ENCODE measurements at places on chromosomes 4 and X.

DNA sequence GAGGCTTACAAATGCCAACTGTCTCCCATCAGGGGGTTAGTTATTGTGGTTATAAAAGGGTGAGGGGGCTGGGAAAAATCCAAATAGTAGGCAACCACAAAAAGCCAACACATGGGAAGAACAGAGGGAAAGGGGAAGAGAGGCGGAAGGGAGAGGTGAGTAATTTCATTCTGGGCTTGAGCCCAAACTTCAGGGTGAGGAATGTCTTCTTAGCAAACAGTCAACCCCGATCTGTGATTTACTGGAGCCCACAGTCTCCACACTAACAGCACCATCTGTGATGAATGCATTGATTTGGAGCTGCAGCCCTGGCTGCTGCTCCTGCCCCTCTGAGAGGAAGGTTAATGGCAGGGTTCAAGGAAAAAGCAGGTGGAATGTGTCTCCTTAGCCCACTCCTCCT, 162.2 kb upstream of the GPR101 start:
- no peak for DNase-seq

- DNase-seq, result no peak
Measured at GRCh38 chr4:35525192-35525978, 718.9 kb downstream of the ARAP2 start.

DNA sequence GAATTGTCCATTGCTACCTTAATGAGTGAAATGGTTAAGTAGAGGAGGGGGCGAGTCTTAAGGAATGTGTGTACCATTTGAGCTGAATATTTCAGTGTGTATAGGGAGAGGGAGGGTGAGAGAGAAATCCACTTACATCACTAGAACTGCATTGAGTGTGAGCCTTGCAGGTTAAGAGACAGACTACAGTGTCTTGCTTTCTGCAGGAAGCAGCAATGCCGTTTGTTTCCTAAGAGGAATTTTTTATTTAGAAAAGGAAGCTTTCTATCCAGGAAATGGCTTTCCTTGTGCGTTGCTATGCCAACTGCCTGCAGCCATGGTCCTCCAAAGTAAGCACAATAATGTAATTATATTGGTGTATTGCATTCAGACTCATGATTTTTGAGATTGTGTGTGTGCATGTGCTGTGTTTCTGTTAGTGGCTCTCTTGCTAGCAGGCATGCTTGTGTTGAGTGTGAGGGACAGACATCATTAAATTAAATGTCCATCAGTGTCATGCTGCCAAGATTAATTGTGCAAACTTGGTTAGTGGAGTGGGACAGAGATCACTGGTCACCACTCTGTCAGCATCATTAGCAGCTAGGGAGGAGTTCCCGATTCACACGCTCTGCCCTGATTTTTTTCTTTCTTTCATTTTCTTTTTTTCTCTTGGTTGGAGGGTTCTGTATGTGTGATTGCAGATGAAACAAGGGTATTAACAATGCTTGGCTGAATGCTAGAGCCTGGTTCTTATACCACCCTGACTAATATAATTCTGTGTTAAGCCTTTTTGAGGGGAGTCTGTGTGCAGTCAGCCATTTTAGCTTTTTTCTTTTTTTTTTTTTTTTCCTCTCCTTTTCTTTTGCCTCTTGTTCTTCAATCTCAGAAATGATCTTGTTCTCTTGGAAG, 164.3 kb downstream of the RAPGEF2 start:
- DNase-seq, result no peak

DNA sequence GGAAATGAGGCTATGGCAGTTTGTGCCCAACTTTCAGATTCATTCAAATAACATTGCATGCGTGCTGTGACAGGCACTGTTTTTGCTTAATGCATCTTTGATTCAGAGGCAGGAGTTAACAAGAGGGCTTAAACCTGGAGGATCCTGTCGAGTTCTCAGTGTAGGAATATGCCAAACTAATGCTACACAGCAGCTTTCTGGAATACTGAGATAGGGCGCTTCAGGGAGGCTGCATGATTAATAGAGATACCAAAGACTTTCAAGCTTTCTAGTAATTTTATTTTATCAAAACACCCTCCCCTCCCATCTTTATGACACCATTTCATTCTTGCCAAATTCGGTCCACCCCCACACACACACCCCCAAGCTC, 636 bp upstream of the TIMM8A start:
- no peak for DNase-seq

DNA sequence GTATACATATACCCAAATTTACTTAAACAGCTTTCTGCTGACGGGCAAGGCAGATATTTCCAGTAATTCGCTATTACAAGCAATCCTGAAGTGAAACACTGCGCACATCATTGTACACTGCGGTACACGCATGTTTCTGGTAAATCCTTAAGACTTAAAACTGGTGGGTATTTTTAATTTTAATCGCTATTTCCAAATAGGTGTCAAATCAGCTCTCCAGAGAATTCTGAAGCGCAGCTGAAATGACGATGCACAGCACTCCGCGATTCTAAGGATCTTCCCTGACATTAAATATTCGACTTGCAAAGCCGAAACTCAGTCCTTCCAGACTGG, 361 bp downstream of the TMEM128 start:
- no peak for DNase-seq

- no peak for DNase-seq
Measured at GRCh38 chr4:168867128-168867527, 142.9 kb downstream of the CBR4 start.

DNA sequence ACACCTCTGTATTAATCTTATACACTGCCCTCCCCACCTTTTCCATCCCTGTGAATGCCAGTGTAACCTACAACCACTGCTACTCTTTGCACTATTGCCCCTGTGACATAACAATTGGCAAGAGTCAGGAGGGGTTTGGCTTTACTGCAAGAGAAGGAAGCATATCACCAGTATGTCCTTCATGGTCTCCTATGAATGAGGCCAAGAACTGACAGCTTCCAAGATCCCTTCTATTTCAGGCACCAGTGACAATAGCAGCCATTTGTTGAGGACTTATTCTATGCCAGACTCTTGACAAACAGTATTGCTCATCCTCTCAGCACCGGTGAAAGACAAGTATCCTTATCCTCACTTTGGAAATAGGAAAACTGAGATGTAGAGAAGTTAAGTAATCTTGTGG, 363.9 kb downstream of the MID1IP1 start:
- no peak for DNase-seq

DNA sequence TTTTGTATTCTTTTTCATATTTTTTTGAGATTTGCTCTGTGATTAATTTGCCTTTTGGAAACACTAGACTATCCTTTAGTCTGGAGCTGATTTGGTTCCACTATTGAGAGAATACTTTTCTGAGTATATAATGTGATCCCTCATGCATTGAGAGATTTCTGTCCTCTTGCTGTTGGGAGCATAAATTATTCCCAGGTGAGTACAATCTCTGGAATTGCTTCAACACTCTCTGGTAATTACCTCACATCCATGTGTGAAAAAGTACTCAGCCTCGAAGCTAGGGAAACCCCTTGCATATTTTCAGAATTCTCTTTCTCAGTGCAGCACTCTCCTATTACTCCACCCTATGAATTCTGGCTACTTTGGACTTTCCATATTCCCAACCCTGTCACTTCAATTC, 550.0 kb downstream of the RAPGEF2 start:
- DNase-seq, result no peak

- no peak for DNase-seq
Measured at GRCh38 chrX:28108186-28108945, 127.1 kb upstream of the DCAF8L1 start.

GRCh38 chrX:148823986-148824385, 323.6 kb downstream of the AFF2 start:
- DNase-seq, result no peak

- DNase-seq, result no peak
Measured at GRCh38 chr4:146132445-146132844, 43.1 kb upstream of the LSM6 start.

- no peak for DNase-seq
Measured at GRCh38 chr4:141036786-141037185, 96.5 kb downstream of the RNF150 start.

- no peak for DNase-seq
Measured at GRCh38 chrX:34503119-34503518, 154.0 kb downstream of the TMEM47 start.

DNA sequence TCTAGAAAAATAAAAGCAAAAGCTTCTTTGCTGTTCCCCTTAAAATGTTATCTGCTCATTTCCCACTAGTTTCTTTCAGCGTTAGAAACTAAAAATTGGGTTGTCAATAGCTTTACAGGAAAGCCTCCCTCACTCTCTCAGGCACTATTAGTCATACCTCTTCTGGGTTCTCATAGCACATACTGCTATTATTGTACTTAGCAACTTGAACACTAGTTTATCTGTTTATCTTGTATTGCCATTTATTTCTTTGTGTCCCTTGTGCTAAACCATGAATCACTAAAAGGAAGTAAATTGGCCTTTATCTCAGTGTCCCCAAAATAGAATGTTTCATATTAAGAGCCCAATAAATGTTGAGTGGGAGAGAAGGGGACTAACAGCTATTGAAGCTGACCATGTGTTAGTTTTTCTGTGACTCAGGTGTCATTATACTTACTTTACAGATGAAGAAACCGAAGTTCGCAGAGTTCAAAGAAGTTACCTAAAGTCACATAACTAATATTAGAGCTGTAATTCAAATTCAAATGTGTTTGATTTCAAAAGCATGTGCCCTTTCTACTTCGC, 124.8 kb upstream of the CITED1 start:
- no peak for DNase-seq

GRCh38 chr4:129604632-129605255, 508.8 kb downstream of the C4orf33 start:
- no peak for DNase-seq

DNA sequence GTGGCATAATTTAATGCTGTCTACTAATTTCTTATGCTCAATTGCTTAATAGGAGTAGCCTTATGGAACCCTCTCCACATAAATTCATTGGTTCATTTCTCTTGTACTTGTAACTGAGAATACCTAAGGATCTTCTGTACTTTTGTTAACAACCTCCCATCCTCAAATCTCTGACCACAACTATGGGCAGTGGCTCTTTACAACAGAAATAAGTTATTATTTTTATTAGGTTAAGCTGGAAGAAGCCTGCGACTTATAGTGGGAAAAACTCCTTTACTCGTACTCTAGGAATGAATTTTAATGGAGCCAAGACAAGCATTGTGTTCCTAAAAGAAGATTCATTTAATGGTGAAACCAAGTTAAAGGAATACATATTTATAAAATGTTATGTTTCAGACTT, 337.1 kb upstream of the CTSO start:
- no peak for DNase-seq

- no peak for DNase-seq
Measured at GRCh38 chr4:52870225-52870624, 8.1 kb downstream of the RASL11B start.

GRCh38 chrX:134661295-134661694, 3.0 kb upstream of the PLAC1 start:
- no peak for DNase-seq

DNA sequence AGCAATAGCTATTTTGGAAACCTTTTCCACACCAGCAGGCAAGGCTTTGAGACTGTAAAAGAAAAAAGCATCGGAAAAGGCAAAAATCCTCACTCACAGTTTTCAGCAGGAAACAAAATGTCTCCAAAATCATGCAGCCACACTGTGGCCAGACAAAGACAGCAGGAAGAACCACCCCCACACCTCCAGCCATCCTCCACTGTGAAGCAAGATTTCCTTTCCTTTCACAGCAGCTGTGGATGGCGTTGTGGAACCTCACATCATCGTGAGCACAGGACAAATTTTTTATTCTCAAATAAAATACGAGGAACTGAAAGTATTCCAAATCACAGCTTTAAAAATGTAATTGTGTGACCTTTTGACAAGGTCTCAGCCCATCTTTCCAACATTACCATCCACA, 351.7 kb upstream of the NOCT start:
- no peak for DNase-seq

DNA sequence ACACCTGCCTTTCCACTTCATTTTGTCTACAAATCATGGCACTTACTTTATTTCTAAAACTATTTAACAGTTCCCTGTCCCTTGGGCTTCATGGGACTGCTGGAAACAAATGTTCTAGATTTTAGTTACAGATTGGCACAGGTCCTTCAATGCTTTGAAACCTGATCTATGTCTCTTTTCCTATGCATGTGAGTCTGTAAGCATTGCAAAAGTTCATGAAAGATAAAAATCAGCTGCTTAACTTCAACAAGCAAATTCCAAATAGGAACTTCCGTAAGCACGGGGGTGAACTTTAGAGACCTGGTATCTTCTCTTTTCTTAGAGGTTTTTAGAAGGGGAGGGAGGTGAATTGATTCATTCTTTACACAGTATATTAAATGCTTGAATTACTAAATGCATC, 9.5 kb downstream of the LGI2 start:
- no peak for DNase-seq

GRCh38 chrX:1427756-1428155, 25.0 kb downstream of the ASMTL start:
- DNase-seq, result no peak

DNA sequence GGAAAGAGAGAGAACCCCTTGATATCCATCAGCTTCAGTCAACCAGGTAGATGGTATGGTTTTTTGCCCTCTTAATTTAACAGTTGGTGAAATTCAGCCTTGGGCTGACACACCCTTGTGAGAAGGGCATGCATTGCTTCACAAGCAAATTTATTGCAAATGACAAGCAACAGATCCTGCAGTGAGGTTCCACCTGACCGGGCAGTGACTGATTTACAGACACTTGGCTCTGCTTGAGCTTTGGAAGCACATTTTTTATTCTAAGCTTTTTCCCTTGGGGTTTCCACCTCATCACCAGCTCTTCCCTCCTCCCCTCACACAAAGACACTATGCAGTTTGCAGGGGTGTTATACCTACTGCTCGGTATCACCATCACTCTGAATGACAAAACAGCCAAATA, 28.3 kb upstream of the SERTM2 start:
- DNase-seq, result no peak

GRCh38 chrX:110167952-110168451, 149.9 kb downstream of the AMMECR1 start:
- peak; percentile 45 for DNase-seq

GRCh38 chr4:55876387-55876786, 22.9 kb downstream of the EXOC1 start:
- no peak for DNase-seq

DNA sequence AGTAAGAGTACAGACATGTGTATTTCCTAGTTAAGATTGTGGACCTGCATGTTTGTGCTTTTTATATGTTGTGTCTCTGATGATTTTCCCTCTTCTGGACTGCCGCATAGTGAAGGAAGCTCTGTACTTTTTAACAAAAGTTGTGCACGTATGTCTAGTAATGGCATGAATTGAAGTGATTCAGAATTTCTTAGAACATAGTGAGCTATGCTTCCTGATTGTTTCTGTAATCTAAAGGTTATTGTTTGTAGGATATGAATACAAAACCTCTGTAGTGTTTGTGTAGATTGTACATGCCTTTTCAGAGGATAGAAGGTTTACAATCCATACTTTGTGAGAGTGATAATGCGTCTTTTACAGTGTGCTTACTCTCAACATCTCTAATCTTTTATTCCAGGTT, 37.0 kb upstream of the NUDT6 start:
- no peak for DNase-seq
